ENCODE measurements at places on chromosomes 5 and 9. TPM values are rescaled to one million over a fixed set of nuclear protein-coding genes. Genes with fewer than 3 reads are reported as not detected.

DNA sequence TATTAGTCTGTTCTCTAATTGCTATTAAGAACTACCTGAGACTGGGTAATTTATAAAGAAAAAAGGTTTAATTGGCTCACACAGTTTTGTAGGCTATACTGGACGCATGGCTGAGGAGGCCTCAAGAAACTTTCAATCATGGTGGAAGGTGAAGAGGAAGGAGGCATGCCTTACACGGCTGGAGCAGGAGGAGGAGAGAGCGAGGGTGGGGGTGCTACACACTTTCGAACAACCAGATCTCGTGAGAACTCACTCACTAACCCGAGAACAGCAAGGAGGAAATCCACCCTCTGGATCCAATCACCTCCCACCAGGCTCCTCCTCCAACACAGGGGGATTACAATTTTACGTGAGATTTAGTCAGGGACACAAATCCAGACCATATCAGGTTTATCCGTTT, 90.0 kb downstream of the RMI1 start:
- DNase-seq: no peak

The SLC6A3 gene
- total RNA-seq: not detected

DNA sequence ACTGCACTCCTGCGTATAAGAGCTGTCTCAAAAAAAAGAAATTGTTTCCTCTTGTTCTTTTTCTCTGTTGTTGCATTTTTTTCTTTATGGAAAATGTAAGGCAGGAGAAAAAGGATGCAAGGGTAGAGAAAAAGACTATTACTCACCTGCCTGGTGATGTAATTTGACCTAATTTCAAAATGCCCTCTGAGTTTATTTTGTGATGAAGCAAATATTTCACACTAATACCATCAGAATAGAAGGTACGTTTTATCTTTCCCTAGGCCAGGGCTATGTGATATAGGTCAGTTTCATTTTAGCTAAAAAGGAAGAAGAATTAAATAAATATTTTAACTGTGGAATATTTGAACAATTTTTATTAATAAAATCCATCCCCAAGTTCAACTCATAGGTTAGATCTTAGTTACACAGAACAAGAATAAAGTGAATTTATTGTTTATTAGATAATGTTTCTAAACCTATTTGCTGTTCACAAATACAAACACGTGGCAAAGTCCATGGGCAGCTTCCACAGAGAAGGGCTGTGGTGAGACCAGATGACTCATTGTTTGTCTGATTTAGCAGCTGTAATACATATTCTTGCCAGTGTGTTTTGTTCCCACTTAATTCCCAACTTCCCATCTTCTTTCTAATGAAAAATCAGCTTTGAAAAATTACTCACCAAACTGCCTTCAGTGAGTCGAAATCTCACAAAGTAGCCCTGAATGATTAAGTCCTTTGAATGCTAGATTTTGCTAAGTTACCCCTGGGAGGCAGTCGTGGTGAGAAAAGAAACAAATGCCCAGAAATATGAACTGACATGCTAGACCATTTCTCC, 52.8 kb upstream of the CCDC112 start:
- DNase-seq: peak; percentile 67

DNA sequence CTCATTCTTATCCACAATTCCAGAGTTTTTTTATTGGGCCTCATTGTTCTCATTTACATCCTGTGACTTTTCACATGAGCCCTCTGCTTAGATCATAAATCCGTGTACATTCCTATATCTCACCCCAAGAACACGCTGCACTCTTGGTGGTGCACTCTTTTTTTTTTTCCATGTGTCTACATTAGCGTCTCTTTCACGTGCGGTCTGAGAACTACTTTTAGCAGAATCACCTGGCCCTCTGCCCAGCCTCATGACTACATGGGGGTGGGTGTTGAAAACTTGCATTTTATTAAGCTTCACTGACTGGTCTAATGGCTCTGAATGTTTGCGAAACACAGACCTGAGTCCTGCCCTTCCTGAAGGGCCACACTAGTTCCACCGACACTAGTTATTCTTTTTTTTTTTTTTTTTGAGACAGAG, 18.6 kb downstream of the C9orf57 start:
- DNase-seq: peak; percentile 80

GRCh38 chr9:272251-273213, 57.9 kb downstream of the DOCK8 start:
- DNase-seq: no peak

DNA sequence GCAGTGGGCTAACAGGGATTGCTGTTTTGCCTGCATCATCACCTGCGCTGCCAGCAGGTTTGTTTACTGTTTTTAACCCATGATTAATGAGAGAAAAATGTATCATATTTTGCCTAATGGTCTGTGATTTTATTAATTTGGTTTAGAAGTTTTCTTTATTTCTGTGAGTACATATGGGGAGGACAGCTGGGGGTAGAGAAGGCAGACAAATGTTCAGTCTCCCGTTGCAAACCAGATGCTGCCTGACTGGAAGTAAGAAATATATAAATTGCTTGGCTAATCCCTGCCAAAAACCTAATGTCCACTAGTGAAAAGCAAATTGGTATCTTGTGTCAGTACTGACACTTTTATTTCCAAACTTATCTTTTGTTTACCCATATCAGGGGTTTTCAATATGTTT, 1766.1 kb upstream of the C9orf72 start:
- DNase-seq: no peak

- DNase-seq: peak; percentile 57
These were observed 27.4 kb downstream of the SNX30 start for GRCh38 chr9:112777914-112778313.

DNA sequence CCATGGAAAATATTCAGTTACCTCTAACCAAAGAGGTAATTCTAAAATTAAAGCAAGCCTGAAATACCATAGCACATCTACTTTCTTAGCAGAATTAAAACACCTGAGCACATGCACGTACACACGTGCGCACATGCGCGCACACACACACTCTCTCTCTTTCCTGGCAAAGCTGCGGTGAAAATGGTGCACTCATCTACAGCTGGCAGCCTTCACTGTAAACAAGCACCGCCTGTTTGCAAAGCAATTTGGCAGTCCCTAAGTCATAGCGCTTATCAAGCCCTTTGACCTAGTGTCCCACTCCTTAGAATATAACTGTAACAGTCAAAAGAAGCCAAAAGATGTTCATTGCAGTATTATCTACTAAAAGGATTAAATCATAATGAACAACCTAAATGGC, 278.7 kb downstream of the DENND1A start:
- DNase-seq: no peak

GRCh38 chr5:109750463-109750862, 60.7 kb downstream of the MAN2A1 start:
- no peak for DNase-seq

GRCh38 chr9:84266087-84266561, 74.4 kb downstream of the SLC28A3 start:
- peak; percentile 61 for DNase-seq

DNA sequence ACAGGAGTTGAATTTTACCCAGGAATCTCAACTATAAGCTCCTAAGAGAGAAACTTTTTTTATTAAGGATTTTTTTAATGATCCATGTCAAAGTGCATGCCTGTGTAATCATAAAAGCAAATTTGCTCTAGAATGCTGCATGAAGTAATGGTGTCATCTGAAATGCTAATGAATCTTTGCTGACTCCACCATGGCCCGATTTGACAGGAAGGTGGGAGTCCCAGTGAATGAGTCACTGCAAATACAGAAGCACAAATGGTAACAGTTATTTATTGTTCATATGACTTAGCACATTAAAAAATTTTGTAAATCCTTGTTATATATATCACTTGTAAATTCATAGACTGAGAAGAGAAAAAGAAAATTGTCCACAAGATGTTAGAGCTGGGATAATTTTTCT, 341.3 kb downstream of the RASEF start:
- no peak for DNase-seq

The DRD1 gene
- not detected for total RNA-seq

- DNase-seq: no peak
These were observed 372.6 kb upstream of the PRR16 start for GRCh38 chr5:120091376-120091948.

DNA sequence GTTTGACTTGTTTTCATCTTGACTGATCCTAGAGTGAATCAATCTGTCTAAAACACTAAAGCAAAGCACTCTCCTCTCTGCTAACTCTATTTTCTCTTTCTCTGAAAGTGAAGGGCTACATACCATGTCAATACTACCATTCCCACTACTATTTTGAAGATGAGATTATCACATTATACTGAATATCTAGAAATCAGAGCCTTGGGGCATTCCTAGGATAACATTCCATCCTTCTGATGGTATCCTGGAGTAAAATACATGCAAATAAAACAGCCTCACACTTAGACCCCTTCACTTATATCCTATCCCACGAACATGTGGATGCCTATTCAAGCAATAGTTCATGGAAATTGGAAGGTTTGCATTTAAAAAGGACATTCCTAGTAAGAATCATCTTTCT, 309.3 kb upstream of the ACTBL2 start:
- DNase-seq: no peak

DNA sequence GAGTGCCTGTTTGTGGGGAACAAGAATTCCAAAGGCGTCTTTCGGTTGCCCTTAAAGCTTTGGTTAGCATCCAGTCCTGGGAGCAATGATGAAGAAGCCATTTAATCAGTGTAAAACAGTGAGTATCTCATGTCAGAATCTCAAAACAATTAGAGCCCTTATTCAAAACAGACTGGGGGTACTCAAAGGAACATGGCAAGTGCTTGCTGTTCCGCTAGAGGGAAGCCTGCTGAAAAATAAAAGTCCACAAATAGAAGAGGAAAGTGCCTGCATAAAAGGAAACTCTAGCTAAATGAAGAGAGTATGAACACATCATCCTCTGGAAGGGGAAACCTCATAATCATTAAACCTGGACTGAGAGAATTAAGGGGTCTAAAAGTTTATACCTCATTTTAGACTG, 26.4 kb downstream of the FBXL7 start:
- no peak for DNase-seq

GRCh38 chr9:138009803-138010690, 132.5 kb downstream of the CACNA1B start:
- DNase-seq: no peak

DNA sequence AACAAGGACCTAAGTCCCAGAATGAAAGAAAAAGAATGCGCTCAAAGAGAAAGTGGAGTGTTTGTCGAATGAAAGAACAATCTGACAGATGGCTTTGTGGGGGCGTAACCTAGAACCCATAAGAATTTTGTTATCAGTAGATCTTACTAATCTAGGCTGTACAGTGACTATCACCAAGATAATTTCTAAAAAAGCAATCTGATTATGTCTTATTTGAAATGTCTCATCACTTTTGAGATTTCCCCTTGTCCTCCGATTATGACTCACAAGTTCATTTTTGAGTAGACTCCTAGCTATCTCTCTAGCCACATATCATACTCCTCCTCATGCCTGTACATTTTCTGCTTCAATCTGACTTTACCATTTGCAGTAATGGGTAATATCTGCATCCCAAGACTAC, 135.6 kb upstream of the SMARCA2 start:
- DNase-seq: no peak

DNA sequence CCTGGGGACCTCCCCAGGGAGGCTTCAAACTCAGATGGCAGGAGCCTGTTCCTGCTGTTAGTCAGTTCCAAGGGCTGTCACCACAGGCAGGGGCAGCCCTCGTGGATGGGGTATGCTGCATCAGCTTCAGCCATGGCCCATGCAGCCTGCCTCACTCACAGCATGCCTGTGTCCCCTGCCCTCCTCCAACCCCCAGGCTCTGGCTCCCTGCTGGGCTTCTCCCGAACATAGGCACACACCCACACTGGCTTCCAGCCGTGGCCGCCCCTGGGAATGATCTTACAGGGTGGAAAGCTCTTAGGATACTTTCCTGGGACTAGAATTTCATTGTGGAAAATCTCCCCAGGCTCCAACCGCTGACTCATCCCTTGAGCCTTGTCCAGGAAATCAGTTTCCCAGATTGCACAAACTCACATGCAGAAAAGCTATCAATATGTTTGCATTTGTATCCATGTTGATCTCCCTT, 163.8 kb downstream of the SEC61B start:
- DNase-seq: no peak

The IFNB1 gene
- total RNA-seq: not detected

DNA sequence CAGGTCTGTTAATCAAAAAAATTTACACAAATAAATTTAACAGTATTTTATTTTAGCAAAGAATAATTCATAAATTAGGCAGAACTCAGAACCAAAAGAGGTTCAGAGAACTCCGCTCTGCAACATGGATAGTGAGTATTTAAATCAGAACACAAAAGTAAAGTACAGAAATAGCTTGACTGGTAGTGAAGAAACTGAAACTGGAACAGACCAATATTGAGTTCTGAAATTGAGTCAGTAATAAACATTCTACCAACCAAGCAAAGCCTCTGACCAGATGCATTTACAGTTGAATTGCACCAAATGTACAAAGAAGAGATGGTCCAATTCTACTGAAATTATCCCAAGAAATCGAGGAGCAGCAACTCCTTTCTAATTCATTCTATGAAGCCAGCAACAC, 1542.8 kb downstream of the EFNA5 start:
- DNase-seq: no peak

The PCDHB2 gene
- 5.8 TPM for total RNA-seq

The MARCOL gene
- total RNA-seq: not detected

DNA sequence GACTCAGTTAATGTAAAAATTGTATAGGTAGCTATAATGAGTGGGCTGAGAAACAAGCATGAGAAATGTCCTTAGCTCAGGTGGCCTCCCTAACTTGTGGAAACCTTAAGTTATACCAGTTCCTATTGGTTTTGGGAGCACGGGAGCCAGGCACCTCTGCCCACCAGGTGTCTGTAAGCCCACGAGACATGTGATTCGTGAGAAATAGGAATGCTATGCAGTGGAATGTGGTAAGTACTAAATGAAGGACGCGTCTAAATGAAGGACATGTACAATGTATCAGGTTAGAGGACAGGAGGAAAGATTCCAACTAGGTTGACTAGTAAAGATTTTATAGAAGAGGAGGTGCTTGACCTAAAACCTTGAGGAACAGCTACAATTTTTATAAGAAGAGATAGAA, 46.0 kb upstream of the F2RL2 start:
- DNase-seq: no peak

DNA sequence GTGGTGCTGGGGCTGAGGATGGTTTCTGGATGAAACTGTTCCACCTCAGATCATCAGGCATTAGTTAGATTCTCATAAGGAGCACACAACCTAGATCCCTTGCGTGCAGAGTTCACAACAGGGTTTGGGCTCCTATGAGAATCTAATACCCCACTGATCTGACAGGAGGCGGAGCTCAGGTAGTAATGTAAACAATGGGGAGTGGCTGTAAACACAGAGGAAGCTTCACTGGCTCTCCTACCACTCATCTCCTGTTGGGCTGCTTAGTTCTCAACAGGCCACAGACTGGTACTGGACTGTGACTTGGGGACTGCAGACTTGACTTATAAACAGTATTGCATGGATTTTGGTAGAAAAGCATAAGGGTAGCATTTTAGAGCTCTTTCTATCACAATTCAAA, 870.7 kb upstream of the CDH10 start:
- no peak for DNase-seq

- no peak for DNase-seq
These were observed 14.9 kb downstream of the LHFPL2 start for GRCh38 chr5:78633700-78634099.

- DNase-seq: no peak
These were observed 185.9 kb downstream of the MSX2 start for GRCh38 chr5:174910245-174910737.

The OGN gene
- not detected for total RNA-seq
